ENCODE measurements at places on chromosomes 6 and 20.

GRCh38 chr6:135148889-135149288, 32.2 kb upstream of the MYB start:
- DNase-seq = no peak

DNA sequence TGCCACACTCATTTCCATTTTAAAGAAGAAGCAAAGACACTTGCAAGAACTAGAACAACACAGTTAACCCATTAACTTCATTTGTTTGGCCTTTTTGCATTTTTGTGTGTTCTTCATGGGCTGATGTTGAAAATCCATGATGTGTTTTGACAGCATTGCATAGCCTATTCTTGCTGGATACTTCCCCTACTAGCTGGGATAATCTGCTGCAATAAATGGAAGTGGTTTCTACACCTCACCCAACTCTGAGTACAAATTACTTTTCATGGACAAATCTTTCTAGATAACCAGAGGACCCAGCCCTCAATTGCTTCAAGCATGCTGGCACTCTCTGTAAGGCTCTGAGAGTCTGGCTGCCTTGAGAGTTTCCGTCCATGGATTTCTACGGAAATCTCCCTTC, 26.5 kb downstream of the CST9L start:
- DNase-seq = no peak

GRCh38 chr6:154526996-154527395, 16.5 kb upstream of the CNKSR3 start:
- no peak for DNase-seq

DNA sequence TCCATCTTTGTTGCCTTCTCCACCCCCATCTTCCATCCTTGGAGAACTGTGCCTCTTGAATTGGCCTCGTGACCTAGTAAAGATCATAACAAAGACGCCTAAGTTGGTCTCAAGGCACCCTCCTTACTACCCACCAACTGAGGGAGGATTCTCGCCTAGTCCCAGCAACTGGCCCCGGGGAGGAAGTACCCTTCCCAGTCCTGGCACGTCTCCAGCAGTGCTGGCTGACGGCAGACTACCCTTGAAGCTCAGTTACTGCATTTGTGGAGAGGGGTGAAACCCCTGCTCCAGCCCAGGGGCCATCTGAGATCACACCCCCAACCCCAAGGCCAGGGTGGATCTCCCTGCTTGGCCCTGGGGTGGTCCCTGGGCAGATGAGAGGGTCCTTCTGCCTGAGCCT, 2.1 kb upstream of the OSBPL2 start:
- DNase-seq = no peak

- DNase-seq = no peak
Measured at GRCh38 chr20:23391707-23392310, 29.5 kb downstream of the NAPB start.

GRCh38 chr6:14849185-14849584, 396.7 kb upstream of the JARID2 start:
- no peak for DNase-seq

DNA sequence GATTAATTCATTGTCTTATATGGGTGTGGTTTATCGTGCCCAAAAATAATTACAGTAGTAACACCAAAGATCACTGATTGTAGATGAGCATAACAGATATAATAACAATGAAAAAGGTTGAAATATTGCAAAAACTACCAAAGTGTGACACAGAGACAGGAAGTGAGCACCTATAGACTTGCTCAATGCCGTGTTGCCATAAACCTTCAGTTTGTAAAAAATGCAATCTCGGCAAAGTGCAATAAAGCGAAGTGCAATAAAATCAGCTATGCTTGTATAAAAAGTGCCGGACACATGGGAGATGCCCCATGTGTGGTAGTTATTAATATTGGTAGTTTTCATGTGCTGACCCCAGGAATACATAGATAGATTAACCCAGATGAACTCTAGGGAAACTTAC, 192.6 kb downstream of the NRN1 start:
- no peak for DNase-seq

- DNase-seq = no peak
Measured at GRCh38 chr6:39050453-39051112, 2.0 kb downstream of the GLP1R start.

GRCh38 chr20:51104960-51105920, 82.3 kb upstream of the KCNG1 start:
- DNase-seq = no peak

GRCh38 chr6:124829822-124830221, 132.4 kb upstream of the RNF217 start:
- no peak for DNase-seq

GRCh38 chr20:38152621-38153221, 12.3 kb downstream of the TGM2 start:
- DNase-seq = no peak

- DNase-seq = no peak
Measured at GRCh38 chr6:109653264-109653663, 37.7 kb downstream of the AK9 start.

GRCh38 chr6:142853244-142854180, 91.5 kb downstream of the HIVEP2 start:
- no peak for DNase-seq

GRCh38 chr6:106098383-106099234, 12.5 kb downstream of the PRDM1 start:
- DNase-seq = no peak

GRCh38 chr20:37463726-37464494, 57.1 kb upstream of the NNAT start:
- DNase-seq = no peak

DNA sequence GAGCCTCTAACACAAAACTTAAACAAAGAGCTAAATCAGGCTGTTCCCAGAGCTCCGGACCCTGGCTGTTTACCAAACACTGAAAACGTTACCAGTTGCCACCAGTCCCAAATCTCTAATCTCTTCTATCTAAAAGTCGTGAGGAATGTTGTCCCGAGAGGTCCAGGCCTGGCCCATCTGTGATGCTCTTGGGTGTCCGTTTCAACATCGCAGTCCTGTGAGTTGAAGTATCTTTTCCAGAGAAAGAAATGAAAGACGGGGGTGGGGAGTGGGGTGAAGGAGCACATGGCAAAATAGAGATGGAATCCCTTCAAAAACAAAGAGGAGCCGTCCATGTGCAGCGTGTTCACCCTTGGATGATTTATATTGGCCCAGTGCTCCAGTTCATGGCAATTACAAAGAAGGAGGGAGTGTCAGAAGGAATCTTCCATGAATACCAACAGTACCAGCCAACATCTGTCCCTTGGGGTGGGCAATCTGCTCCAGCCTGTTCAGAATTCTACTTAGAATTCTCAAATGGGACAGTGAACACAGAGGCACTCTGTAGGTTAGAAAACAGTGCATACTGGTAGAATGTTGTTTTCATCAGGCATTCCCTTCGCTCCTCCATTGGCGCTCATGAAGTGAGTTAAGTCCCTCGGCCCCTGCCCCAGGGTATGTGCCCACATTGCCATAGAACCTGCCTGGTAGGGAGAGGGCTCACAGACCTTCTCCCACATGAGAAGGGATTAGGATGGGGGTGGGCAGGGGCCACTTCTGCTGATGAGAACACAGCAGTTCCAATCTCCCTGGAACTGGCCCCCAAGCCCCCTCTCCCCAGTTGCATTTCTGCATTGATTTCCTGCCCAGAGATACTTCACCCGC, 112.1 kb downstream of the LY86 start:
- no peak for DNase-seq

DNA sequence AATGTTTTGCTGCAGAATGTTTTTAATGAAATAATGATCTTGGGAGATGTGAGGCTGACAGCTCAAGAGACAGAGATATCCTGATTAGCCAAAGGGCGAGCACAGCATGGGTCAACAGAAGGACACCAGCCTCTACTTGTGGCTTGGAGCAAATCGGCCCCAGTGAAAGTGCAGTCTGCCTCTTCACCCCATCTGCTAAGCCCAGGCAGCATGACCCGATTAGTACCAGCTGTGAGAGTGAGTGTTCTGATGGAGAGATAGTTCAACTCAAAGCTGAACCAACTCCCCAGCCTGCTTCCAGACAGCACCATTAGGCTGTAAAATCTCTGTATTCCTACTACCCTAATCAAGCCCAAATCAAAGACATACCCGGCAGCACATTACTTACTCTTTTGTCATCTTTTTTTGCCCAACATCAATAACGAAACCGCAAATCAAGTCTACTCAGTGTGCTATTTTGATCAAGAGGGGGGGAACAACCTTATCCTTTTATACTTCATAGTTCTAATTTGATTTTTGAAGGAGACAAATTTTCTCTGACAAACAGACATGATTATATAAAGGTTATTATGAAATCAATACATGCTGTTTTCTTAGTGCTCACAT, 514.1 kb upstream of the NRSN1 start:
- no peak for DNase-seq

DNA sequence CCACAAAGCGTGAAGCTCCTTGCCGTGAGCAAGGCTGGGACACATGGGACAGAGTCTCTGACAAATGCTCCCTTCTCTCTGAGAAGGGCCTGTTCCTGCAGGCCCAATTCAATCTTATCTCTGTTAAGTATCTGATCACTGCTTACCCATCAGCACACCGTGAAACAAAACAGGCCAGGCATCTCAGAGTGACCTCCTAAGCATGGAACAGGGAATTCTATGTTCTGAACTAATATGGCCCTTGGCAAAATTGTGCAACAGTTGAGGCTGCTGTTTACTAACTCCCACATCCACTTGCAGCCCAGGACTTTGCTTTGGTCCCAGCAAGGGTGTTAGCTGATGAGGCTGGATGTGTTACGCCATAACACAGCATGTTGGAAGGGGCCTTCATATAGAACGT, 79.2 kb downstream of the GCLC start:
- peak; percentile 43 for DNase-seq

DNA sequence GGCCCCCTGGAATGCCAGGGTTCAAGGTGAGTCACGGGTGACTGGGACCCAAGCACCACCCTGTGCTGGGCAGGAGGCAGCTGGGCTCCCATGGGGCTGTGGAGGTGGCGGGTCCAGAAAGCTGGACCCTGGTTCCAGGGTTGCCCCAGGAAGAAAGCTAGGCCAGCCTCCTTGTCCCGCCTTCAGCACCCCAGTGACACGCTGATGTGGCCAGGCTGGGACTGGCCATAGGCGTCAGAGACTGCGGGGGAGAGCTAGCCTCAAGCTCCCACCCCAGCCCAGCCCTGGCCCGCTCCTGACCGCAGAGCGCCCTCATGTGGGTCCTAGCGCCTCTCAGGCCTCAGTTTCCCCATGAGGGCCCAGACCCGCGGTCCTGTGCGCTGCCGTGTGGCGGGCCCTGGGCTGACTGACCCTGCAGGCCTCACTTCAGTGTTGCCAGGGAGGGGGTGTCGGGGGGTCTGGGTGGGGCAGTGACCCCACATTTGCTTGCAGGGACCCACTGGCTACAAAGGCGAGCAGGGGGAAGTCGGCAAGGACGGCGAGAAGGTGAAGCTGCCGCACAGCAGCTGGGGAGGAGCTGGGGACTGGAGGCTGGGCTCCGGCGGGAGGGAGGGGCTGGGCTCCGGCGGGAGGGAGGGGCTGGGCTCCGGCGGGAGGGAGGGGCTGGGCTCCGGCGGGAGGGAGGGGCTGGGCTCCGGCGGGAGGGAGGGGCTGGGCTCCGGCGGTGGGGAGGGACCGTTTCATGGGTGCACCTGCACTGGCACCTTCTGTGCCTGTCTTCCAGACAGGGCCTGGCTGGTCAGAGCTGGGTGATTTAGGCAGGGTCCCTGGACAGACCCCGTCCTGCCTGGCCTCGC, 7.9 kb downstream of the COL9A3 start:
- DNase-seq = no peak

DNA sequence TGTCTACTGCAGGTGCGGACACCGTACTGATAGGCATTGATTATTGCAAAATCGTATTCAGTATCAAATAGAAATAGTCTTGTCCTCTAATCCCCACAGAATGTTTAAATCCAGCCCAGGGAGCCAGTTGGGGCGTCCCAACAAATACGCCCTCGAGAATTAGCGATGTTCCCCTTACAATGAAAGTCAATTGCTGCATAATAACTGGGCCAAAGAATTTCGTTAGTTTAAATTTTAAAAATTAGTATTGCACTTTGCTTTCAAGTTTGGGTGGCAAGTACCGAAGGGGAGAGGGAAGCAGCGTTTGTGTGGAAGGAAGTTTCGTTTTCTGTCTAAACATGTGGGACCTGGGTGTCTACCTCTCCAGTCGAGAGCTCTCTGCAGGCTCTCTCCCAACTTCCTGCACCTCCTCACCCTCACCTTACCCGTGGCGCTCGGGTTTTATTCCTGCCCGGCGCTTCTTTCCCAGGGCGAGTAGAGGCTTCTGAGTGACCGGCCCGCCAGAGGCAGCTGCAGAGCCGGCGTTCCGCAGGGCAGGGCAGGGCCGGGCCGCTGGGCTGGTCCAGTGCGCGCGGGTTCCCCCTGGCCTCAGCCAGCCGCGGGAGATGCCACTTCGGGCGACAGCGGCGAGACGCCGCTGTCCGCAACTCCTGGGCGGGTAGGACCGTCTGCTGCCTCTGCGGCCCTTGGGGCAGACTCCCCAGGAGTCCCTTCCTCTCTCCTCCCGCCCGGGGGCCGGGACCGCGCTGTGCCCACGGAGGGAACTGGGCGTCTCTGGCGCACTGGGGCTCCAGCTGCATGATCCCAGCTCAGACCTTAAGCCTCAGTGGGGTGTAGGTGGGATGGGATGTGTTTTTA, 862 bp upstream of the TFAP2C start:
- DNase-seq = no peak

GRCh38 chr6:78561015-78561414, 306.3 kb upstream of the IRAK1BP1 start:
- no peak for DNase-seq

DNA sequence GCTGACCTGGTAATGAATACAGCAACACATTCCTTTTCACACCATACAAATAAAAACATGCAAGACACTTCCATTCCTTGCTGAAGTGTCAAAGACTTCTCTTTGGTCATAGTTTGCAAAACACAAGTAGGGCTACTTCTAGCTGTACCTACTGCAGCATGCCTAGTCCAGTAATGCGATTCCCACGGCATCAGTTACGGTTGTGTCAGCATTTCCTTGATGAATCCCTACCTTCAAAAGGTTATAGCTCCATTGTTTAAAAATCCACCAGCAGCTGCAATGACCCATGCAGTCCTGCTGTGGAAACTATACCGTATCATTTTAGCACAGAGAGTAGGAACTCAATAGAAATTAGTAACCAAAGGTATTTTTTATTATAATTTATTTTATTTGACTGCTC, 1371.5 kb downstream of the EPHA7 start:
- DNase-seq = no peak

All from skeletal muscle cell (primary cell).